Adrenal gland (tissue), 19 donors: ENCODE measurements at places on chromosomes 1 and 21.

GRCh38 chr1:160209321-160210046, 4.3 kb downstream of the PEA15 start:
- DNase-seq: peak; percentile 63

DNA sequence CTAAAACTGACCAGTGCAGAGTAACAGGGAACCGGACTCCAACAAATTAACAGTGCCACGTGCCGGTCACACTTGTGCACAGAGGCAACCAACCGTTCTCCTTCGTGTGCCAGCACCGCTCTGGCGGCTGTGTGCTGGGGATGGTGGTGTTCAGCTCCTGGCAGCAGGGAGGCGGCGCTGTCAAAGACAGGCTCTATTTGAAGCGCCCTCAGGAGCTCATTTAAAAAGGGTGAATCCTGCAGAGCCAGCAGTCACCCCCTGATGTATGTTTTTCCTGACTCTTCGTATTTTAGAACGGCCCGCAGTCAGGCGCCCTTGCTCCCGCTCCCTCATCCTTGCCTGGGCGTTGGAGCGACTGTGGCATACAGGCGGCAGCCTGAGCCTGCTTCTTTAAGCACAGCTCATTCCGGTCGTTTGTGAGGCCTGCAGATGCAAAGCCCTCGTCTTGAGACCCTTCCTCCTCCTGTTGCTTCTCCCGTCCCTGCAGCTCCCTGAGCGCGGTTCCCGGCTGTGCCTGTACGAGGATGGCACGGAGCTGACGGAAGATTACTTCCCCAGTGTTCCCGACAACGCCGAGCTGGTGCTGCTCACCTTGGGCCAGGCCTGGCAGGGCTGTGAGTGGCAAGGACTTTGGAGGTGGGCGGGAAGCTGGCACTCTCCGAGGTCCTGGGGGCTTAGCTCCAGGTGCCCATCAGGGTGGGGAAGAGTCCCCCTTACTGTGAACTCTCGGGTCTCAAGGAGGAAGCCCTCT, 1.1 kb downstream of the DFFB start:
- no peak for DNase-seq

GRCh38 chr1:169390303-169390702, 22.3 kb downstream of the BLZF1 start:
- DNase-seq: no peak

- DNase-seq: no peak
Observed at GRCh38 chr1:47842228-47842919, 154.8 kb downstream of the TRABD2B start.

DNA sequence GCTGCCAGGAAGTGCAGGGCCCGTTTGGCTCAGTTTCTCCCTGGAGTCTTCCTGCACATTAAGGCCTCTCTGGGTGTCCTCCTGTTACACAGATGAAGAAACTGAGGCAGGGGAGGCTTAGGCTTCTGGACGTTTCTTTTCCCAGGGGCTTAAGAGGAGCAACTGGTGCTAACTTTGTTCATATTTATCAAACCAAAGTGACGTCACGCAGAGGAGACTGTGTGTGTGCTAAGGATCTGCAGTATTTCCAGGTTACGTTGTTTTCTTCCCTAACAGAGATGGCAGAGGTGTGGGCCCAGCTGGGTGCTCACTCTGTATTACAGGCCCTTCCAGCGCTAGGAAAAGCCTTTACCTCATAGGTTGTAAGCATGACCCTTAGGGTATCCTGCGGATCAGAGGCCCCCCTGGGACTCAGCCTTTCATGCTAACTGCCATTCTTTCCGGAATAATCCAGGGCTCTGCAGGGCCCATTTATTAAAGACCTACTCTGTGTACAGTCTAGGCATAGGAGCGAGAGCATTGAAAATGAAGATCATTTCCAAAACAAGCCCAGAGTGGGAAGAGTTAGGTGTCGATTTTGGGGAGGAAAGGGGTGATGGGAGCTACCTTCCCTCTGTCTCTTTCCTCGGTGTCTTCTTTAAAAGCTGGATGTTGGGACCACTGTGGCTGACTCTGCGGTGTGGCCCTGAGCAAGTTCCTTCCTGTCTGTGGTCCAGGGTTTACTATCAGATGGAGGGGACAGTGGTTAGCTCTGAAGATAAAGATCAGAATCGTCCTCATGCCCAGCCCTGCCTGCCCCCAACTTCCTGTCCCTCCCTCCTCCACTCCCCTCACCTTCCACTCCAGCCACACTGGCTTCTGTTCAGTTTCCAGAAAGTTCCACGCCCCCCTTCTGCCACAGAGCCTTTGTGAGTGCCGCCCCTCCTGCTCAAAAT, 4.6 kb downstream of the AGTRAP start:
- DNase-seq: no peak

DNA sequence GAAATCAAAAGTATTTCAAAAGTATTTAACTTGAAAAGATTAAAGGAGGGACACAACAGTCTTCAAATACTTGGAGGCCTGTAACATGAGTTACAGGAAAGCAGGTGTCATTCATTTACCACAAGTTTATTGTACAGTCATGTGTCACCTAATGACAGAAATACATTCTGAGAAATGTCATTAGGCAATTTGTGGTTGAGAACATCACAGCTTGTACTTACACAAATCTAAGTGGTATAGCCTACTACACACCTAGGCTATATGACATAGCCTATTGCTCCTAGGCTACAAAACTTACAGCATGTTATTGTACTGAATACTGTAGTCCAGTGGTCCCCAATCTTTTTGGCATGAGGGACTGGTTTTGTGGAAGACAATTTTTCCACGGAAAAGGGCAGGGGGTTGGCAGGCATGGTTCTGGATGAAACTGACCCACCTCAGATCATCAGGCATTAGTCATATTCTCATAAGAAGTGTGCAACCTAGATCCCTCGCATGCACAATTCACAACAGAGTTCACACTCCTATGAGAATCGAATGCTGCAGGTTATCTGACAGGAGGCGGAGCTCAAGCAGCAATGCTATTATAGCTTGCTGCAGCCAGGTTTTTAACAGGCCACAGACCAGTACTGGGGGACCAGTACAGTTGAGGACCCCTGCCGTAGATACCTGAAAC, 25.0 kb upstream of the PHTF1 start:
- DNase-seq: no peak

DNA sequence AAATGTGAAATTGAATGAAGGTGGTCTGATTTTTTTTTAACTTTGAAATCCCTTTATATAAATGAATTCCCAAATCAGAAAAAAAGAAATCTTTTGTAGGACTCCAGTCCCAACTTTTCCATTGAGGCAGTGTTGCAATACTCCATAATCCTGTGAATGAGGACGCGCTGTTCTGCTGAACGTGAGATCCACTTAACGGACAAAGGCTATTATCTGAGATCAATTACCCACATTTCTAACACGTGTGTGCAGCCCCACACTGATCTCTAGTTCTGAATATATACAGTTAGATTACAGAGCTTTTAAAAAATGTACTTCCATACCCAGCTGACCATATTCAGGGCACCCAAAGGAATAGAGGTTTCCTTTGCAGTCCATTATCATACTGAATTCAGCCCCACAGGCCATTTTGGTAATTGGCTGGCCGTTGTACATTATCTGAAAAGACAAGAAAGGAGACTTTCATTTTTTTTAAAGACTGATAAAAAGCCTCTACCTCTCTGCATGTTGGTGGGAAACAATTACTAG, 19.0 kb downstream of the RCC2 start:
- DNase-seq: no peak

DNA sequence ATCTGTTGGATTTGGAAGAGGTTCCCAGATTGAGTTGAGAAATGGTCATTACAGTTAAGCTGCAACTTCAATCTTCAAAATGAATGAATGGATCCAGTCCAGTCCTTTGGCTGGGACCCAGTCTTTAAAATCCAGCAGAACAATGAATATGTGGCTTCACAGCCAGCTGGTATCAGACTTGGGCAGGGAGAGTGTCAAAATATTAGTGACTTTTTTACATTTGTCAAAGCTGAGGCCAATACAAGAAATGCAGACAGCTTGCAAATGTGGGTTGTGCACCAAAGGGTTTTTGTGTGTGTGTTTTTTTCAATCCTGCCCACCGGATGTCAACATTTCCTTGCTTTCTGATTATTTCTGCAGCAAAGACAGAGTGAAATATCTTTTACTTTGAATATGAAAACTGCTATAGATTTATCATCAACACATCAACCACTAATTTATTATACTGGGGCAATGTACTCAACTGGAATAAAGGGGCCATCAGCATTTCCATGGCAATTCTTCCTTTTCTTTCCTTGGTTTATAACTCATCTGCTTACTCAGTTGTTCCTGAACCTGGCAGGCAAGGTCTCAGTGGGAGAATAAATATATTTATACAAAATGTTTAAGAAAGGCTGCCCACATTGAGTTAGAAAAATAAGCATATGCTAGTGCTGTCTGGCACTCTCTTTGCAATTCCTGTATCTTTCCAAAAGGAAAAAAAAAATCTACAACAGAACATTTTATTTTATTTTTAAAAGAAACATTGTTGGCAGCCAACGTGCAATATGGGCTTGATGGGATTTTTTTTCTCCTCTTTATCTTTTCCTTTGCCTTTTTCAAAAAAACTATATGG, 491.6 kb upstream of the C1orf87 start:
- no peak for DNase-seq

GRCh38 chr1:184940694-184941409, 33.5 kb downstream of the NIBAN1 start:
- no peak for DNase-seq

- no peak for DNase-seq
Observed at GRCh38 chr21:38959692-38960061, 153.9 kb downstream of the ETS2 start.

DNA sequence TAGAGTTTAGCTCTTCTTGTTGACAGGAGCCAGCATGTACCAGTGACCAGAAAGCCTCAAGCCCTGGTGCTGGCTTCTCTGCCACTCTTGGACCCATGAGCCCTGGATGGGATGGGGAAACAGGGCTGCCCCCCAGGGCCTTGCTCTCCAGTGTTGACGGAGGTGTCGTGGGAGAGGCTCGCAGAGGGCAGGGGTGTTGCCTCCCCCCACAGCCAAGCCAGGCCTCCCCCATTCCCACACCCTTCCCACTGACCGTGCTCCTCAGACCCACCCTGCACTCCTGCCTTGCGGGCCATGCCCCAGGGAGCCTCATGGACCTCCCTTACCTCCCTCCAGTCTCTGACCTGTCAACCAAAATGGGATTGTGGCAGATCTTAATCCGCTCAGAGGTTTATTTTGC, 123.8 kb upstream of the COL6A1 start:
- DNase-seq: peak; percentile 14

- DNase-seq: no peak
Observed at GRCh38 chr1:117782056-117782455, 147.4 kb downstream of the GDAP2 start.

GRCh38 chr1:236147521-236148469, 5.5 kb downstream of the GPR137B start:
- DNase-seq: peak; percentile 30

DNA sequence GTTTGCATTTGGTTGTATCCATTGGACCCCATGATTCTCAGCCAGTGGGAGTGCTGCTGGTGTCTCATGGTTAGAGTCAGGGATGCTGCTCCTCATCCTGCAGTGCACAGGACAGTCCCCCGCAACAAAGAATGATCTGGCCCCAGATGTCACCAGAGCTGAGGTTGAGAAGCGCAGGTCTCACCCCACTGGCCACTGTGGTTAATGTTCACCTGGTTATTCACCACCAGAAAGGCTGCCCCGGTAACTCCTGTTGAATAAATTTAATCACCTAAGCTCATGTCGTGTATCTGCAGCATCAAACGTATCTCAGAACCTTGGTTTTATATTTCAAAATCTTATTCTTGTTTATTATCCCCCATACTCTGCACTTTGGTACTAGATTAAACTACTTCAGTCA, 75.8 kb downstream of the ATP5PO start:
- DNase-seq: no peak

GRCh38 chr1:111736548-111737215, 2.5 kb downstream of the INKA2 start:
- peak; percentile 35 for DNase-seq

DNA sequence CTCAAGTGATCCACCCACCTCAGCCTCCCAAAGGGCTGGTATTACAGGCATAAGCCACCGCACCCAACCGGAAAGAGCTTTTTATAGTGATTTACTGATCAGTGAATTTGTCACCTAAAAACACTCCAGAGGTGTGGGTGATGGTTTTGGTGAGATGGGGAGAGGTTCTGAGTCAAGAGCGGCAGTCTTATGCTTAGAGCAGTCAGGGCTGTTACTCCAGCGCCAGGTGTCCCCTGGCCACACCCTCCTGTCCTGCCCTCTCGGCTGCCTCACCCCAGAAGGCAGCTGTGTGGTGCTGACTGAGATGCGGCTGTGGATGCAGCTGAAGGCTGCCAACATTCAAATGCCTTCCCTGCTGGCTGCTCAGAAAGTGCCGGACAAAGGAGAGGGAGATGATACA, 94.5 kb upstream of the LPGAT1 start:
- DNase-seq: no peak

DNA sequence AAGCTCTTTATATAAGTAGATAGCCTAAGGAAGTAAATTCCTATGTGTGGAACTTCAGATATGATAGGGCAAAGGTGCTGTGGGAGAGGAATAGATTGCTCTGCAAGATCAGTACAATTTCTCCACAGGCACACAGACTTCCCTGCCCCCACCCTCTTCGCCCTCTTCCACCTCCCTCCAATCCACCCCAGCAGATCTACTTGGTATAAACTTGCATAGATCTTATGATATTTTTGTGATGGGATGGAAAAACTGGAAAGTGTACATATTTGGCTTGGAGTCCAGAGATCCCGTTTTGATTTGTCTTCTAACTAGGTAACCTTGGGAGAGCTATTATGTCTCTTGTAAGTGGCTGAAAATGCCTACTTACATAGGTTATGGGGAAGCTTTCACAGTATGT, 586.3 kb upstream of the USP24 start:
- no peak for DNase-seq

- no peak for DNase-seq
Observed at GRCh38 chr1:78721136-78721535, 71.5 kb downstream of the IFI44 start.

DNA sequence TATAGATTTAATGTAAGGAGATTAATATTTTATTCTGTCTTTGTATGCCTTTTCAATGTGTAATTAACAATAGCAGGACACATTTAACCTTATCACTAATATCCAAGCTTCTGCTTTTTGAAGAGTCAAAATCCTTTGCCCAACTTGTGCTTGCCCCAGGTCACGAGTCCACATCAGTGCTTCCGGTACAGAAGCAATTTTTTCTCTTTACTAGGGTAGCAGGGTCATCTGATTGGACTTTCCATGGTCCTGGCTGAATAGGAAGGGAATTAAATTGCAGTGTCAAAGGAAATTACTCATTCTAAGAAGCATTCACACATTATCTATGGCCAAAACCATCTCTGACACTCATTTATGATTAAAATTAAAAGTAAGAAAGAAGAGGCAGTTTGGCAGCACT, 460.5 kb upstream of the ADGRL2 start:
- DNase-seq: no peak

DNA sequence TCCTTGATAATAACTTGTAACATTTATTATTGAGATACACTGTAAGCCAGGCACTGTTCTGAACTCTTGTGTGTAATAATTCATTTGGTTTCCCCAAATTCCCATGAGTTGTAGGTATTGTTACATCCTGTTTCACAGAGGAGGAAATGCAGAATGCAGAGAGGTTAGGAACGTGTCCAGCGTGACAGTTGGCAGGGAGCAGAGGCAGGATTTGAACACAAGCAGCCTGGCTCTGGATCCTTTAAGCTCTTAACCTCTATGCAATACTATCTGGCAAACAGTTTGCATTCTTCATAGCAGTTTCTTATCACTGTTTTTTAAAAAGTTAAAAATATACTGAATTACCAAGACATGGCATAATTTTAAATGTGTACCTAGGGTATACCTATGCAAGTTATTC, 30.5 kb downstream of the EEIG2 start:
- peak; percentile 15 for DNase-seq
